A673 (cell line): ENCODE measurements at places on chromosomes 5 and 9.

DNA sequence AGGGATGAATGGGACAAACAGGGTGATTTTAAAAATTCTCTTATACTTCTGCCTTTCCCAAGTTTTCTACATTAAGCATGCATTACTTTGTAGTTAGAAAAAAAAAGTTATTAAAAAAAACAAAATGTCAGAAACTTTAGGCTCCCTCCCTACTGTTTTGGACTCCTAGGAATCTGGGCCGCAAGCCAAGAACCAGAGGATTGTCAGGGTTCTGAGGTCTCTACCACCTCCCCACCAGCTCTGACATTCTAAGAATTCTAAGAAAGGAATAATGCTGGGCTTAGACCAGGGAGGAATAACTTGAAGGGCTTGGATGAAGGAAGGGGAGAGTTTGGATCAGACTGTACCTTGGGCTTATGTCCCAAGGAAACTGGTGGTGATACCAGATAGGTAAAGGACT is 1.1 kb upstream of the ARHGEF39 start:
- DNase-seq, result peak; percentile 28

DNA sequence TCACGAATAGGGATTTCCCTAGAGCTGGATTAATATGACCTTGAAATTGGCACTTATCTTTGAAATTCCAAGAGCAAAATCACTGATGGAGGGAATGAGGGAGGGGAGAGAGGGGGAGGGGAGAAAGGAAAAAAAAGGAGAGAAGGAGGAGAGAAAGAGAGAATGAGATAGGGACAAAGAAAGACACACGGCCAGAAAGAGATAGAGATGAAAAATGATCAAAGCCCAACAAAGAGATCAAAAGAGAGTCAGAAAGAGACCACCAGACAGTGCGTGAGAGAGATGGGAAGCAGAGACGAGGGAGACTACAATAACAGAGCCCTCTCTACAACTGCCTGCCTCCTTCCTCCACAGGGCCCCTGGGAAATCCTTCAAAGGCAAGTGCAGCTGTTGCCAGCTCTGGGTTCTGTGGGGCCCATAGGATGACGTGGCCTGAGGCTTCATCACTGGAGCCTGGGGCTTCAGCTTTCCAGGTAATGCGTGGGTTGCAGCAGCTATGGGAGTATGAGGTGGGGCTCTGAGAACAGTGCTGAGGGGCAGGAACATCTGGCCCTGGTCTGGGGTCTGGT is 58.3 kb upstream of the SHB start:
- DNase-seq, result peak; percentile 19

DNA sequence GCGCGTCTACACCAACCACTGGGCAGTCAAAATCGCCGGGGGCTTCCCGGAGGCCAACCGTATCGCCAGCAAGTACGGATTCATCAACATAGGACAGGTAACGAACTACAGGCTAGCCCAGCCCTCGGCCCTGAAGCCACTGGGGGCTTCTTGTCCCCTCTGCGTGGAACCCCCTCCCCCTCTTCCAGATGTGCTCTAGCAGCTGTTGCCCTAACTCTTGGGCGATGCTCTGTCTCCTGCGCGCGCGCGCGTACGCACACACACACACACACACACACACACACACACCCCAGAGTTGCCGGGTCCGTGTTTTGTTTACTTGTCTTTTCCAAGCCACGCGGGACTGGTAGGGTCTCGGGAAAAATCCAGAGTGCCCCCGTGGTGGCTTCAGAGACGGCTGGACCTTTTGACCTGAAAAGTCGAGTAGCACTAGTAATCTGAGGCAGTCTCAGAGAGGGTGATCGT is 836 bp downstream of the PCSK5 start:
- peak; percentile 12 for DNase-seq

DNA sequence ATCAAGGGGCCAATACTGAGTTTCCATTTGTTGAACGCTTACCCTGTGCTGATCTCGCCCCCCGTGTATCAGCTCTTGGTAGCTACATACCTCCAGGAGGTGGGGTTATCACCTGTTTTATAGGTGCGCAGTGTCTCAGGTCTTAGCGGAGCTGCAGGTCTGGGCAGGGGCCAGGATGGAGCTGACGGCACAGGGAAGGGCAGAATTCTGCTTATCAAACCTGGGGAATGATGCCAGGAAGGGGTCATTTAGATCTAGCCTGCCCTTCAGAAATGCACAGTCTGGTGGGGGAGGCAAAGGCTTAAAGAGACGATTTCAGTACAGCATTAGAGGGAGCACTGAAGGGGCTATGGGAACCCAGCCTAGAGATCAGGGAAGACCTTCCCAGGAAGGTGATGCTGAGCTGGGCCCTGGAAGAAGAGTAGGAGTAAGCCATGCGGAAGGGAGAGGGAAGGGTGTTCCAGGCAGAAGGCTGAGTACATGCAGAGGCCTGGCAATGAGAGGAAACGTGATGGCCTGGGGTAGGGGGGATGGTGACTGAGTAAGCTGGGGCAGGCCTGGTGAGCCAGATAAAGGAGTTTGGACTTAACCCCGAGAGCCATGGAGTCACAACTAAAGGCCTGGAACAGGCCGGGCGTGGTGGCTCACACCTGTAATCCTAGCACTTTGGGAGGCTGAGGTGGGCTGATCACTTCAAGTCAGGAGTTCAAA is 31.5 kb downstream of the OLFML2A start:
- no peak for DNase-seq

DNA sequence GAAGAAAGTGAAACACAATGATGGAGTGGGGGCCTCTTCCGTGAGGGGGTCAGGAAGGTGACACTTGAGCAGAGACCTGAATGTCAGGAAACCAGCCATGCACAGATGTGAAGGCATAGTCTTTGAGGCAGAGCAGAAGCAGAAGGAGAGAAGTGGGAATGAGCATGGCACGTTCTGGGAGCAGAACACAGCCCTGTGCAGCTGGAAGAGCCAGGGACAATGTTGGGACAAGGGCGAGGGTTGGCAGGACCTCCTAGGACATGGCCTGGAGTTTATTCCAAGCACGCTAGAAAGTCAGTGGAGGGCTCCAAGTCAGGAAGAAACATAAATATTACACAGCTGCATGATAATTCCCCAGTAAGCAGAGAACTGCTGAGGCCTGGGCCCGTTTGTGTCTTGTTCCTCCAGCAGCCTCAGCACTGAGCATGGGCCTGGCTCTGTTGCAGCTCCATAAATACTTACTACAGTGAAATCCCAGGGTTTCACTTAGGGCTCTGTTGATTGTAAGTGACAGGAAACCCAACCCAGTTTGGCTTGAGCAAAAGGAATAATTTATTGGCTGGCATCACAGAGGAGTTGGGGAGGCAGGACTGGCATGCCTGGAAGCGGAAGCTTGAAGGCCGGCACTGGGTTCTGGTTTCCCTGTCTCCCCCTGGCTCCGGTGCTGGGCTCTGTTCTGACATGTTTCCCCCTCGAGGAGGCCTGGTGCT is 66.2 kb downstream of the MVB12B start:
- no peak for DNase-seq

- no peak for DNase-seq
Measured at GRCh38 chr5:178336889-178337288, 104.3 kb upstream of the PHYKPL start.

GRCh38 chr9:94867281-94867841 is 140.9 kb downstream of the AOPEP start:
- DNase-seq, result peak; percentile 40

DNA sequence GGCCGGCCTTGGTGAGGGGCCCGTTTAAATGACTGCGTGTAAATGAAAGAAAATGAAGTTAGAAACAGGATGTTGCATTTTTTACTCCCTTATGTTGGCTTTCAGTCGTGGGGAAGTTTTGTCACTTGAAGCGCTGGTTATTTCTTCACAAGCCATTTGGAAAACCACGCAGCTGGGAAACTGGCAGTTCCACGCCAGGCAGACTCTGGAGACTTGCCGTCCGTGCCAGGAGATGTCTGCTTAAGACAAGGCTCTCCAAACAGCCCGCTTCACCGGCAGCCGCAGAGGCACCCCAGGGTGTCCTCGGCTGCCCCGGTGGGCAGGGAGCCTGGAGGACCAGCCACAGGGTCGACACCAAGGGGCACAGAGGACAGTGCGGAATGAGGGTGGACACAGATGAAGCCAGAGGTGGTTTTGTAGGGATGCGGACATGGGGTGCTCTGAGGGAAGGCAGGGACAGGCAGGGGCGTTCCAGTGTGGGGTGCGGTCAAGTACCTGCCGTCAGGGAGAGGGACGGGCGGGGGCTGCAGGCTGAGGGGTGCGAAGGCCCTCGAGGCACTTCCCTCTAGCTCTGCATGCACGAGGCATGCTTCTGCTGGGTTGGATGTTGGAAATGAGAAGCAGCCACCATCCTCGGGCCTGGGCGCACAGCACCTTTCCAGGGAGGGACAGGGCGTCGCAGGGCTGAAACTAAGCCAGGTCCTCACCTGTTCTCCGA is 11.1 kb upstream of the AJM1 start:
- no peak for DNase-seq

DNA sequence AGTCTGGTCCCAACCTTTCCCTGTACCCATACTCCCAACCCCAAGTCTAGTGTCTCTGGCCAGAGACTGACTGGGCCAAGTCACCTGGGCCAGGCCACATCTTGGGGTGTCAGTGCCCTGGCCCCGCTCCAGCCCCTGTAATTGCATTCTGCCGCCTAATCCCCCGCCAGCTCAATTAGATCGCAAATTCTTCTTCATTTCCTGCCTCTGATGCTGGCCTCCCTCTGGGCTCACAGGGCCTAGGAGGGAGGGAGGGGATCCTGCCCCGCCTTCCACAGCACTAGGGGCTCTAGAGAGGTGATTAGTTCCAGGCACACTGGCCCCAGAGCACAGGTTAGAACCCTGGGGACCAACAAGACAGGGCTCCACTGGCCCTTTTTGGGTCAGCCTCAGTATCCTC is 5.5 kb downstream of the CXXC5 start:
- peak; percentile 77 for DNase-seq

DNA sequence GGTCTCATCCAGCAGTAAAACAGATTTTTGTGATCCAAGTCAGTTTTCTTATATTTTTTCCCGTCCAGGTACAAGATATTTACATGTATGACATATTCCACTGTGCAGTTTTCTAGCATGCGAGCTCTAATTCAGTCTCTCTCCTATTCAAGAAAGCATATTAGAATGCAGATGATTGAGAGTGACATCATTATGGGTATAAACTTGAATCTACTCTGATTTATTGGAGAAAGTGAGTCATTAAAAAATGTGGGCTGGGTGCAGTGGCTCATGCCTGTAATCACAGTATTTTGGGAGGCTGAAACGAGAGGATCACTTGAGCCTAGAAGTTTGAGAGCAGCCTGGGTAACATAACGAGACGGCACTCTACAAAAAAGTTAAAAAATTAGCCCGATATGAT is 6.2 kb downstream of the FER start:
- peak; percentile 42 for DNase-seq

GRCh38 chr5:17227868-17228267 is 10.4 kb downstream of the BASP1 start:
- DNase-seq, result no peak

DNA sequence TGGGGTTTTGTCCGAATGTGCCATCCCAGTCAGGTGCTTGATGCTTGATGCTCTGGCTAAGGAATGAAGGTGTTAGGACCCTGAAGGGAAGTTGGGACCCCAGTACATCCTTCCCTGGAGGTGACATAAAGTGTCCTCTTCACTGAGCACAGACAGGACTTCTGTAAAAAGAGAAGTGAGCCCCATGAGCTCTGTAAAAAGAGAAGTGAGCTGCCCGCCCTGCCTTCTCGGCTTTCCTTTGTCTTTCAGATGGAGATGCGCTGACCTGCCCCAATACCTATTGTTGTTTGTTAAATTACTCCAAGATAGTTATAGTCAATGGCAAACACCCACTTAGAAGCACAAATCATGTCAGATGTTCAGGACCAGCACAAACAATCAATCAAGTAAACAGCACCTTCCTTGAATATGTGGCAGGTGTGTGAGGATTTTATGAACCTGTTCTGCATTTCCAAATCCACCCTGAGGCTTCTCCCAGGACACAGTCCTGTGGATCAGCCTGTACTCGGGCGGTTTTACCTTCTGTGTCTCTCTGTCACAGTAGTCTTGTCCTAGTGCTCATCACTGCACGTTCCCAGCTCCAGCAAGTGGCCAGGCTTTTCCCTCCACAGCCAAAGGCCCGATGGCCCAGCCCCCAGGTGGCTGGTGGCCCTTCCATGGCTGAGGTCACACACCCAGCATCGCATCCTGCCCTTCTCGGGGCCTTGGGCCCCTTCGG is 191.4 kb downstream of the MTRR start:
- no peak for DNase-seq

DNA sequence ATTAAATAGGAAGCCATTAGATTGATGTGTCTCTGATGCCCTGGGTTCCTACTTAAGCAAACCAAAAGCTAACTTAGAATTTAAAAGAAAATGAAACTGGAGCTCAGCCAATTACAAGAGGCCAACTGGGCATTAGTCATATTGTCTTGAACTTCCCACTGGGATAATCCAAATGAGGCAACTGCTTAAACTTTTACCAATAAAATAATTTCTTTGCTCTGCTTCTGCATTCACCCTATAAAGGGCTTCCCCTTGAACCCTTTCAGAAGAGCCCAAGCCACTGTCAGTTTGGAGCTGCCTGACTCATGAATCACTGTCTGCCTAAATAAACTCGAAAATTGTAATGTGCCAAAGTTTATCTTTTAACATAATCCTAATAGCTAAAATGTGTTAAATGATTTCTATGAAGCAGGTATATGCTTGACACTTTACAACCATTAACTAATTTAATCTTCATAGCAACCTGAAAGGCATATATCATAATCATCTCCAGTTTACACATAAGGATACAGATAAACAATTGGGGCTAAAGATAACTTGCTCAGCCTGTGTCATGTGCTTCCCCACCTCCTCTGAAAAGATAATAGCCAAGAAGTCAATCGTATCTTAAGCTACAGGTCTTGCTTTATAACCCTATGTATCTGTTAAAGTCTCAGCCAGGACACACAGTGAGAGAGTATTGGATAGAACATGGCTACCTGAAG is 11.5 kb downstream of the GPR150 start:
- DNase-seq, result peak; percentile 37

DNA sequence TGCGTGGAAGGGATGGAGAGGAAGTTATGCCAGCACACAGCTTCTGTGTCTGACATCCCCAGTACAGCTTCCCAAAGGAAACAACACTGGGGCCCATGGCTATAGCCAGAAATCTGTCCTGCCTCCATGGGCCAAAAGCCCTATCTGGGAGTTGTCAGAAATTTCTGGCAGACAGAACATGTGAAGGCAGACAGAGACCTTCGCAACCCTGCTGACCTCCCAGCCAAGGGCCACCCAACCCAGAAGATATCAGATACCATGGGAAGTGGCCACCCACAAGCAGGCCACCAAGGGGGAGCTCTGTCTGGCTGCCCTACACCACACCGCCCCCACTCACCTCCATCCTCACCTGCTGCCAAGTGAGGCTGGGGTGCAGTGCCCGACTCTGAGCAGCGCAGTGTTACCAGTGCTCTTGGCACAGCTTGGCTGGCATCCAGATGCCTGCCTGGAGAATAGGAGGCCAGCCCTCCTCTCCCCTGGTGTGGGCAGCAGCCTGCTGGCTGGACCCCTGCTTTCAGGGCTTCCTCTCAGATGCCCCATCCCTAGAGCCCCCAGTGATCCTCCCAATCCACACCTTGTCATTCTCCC is 61.6 kb upstream of the NEURL1B start:
- no peak for DNase-seq

DNA sequence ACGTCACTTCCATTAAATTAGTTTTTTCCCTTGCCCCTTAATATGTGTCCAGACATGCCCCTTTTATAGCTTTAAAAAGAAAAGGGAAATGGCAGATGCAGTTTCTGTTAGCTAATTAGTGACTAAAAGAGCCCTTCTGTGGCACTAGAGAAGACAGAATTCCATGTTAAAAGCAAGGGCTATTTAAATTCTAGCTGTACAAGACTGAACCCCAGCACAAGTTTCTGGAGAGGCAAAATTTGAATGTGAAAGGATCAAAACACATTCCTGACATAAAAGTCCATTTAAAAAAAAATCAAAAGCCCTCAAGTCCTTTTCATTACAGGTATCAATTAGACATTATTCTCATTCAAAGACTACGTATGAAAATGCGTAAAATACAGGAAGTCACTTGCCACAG is 78.7 kb downstream of the HAPLN1 start:
- no peak for DNase-seq
